ENCODE measurements at places on chromosomes 2 and 18.

- DNase-seq = no peak
Measured at GRCh38 chr2:166411473-166412230, 35.9 kb upstream of the SCN9A start.

GRCh38 chr2:190355968-190356644 lies 12.7 kb downstream of the INPP1 start:
- no peak for DNase-seq

DNA sequence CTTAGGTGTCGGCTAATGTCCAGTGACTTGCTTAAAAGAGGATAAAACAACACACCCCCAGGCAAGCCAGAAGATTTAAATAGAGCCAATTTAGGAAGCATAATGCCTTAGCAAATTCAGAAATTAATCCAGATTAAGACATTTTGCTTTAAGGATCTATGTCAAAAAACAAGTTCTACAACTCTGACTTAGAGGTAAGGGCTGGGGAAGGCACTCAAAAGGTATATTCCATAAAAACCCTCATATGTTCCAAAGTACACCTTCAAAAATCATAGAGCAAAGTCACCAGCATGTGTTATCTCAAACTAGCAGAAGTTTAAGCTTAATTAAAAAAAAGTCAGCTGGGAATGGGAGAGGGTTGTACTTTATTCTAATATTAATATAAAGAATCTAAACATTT lies 206.4 kb downstream of the NOL4 start:
- no peak for DNase-seq

DNA sequence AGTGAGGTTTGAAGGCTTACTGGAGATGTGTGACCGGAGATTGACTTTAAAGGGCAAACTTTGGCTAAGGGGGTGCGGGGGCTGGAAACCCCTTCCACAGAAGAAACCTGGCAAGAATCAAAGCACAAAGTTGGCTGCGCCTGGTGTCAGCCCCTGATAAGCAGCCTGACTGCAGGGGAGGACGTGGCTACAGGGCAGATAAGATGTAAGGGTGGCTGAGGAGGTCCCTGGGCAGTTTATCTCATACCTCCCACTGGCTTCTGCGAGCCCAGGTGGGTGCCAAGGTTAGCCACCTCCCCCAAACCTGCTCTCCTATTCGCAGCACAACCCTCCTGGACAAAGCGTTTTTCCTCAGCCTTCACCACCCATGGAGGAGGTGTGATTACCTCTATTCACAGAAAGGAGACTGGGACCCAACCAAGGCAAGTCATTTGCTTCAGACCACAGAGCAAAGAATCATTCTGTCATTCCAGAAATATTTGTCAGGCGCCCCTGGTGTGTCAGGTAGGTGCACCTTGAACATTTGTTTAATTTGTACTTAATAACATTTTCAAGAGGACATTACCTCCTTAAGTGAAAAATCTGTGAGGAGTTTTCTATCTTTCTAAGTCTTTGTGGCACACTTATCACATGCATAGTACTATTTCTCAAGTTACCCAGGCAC lies 73.1 kb upstream of the IL1R1 start:
- DNase-seq = no peak

GRCh38 chr18:57278933-57279332 lies 73.4 kb upstream of the ST8SIA3 start:
- DNase-seq = no peak

DNA sequence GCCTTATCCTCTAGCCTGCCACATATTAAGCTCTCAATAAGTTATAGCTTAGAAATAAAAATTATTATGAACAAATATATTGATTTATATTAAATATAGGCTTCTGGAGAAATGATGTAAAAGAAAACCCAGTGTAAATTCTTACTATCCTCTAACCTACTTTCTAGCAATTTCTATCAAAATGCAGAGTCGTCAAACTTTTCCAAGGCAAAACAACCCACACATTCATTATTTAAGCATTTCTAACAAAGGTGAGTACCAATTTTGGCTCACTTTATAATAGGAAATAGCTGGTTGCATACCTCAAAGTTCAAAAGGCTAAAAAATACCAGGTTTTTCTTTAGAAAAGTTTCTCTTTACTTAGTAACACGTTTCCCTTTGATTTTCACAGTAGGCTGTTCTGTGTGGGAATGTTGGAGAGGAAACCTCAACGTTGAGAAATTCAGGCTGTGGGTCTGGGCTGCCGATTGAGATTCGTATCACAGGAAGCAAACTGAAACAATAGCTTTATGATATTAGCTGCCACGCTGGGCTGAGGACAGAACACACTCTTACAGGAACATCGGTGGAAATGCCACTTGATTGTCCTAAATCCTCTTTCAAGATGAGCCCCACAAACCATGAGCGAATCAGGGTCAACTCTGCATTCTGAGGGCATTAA lies 53.0 kb downstream of the EPAS1 start:
- DNase-seq = no peak

- no peak for DNase-seq
Measured at GRCh38 chr2:20231598-20232026, 6.7 kb upstream of the SDC1 start.

DNA sequence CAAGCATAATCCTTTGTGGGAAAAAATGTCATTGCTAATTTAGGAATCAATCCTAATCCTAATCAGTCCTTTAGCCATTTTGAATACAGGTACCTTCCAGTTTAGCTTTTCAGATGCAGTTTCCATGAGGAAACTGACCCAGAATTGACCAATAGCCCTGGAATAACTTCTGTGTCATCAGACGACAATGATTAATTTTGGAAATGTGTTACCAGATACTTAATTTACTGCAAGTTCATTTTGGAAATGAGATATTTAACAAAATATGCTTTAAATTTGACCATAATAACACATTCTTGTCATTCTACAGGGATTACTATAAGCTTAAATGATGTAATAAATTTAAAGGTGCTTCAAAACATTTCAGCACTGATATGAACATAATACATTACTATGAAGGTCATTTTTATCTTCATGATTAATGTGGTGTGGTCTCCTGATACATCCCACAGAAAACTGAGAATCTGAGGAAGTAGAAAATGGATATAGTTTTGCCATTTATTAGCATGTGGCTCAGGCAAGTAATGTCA lies 129.8 kb upstream of the SH3BP4 start:
- DNase-seq = no peak

GRCh38 chr2:160752475-160753330 lies 259.1 kb upstream of the RBMS1 start:
- DNase-seq = no peak

GRCh38 chr2:63425606-63426005 lies 162.7 kb downstream of the WDPCP start:
- DNase-seq = no peak

GRCh38 chr2:45192481-45192880 lies 183.2 kb upstream of the SIX2 start:
- no peak for DNase-seq

- no peak for DNase-seq
Measured at GRCh38 chr2:23380562-23381065, 4.4 kb upstream of the KLHL29 start.

- no peak for DNase-seq
Measured at GRCh38 chr2:108323619-108324018, 34.9 kb downstream of the SULT1C2 start.

DNA sequence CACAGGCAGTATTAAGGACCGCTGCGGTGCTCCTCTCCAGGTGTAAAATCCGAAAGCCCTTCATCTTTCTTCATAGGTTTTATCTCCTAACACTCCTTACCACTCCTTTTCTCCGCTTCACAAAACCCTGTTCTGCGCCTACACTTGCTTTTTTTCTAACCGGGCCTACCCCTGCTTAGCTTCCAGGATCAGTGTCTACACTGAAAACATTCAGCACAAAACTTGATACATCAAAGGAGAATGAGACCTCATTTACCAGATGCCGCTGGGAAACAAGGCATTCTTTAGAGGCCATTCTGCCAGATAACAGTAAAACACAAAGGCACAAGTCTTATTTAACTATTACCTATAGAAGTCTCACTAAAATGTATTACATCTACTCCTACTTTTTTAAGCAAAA lies 13.1 kb downstream of the CHST10 start:
- DNase-seq = no peak

DNA sequence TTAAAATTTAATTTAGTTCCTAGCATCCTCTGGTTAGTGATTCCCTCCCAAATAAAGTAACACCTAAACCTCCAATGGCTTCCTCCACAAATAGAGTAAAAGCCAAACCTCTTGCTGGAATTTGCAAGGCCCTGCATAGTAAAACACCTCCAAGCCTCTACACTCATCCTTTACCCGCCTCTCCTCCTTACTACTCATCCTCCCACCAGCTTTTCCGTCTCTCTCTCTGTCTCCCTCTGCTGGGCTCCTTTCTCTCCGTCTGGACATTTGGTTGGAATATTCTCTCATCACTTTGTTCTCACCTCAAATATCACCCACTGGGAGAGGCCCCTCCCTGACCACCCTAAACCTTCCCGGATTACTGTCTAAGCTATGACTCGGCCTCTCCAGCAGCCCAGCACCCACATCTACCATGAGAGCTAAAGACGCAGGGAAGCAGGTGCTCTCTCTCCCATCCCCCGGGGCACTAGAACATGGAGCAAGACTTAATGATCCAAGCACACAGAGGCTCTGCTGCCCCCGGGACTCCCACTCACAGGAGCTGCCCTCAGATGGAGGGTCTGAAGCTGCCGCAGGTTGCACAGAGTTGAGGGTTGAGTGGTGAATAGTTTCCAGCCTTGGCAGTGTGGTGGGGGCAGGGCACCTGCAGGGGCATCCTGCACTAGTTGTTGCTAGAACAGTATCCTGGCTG lies 167.2 kb downstream of the FBXO15 start:
- no peak for DNase-seq

- no peak for DNase-seq
Measured at GRCh38 chr2:183476490-183476889, 352.2 kb downstream of the NUP35 start.

GRCh38 chr2:28392297-28393113 lies at the start of gene FOSL2:
Gene FOSL2, plus strand, starts transcription at chr2:28392858. Its CDS starts 863 bp downstream, at chr2:28393721.
- peak; percentile 93 for DNase-seq

GRCh38 chr18:46821856-46822711 lies 65.2 kb upstream of the ST8SIA5 start:
- DNase-seq = no peak

DNA sequence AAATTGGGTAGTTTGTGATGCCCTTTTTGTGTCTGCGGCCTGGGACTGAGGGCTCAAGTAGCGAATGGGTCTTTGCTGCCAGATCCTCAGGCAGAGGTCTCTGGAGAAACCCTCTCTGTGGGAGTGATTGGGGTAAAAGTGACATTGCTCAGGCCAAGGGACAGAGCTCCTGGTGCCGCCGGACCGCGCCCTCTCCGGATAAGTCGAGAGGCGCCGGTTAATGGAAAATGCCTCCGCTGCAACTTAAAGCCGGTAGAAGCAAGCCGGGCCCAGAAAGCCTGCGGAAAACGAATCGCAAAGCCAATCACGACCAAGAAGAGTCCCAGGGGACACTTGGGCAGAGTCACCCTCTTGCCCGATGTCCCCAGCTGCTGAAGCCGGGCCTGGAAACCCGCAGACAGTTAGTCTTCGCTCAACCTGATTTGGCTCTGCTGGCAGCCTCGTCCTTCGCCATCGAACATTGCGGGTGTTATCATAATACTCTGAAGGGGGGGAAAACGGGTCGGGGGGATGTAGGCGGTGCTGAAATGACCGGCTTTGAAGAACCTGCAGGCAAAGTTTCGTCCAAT lies 352 bp upstream of the HOXD12 start:
- DNase-seq = no peak

DNA sequence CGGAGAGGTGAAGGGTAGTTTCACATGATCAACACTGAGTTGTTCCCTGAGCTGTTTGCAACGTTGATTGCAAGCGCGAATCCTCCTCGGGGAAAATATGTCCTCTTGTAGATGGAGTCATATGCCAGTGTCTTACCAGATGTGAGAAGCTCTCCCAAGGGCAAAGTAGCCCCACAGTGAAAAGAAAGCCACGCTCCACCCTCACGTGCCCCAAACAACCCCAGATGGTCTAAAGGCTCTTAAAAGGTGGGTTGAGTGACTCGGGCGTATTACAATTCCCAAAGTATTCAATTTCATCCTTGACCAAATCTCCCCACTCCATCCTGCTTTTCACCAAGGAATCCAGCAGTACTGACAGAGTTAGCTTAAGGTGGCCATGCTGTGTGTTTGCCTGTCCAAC lies 332.1 kb upstream of the SOX11 start:
- DNase-seq = no peak

DNA sequence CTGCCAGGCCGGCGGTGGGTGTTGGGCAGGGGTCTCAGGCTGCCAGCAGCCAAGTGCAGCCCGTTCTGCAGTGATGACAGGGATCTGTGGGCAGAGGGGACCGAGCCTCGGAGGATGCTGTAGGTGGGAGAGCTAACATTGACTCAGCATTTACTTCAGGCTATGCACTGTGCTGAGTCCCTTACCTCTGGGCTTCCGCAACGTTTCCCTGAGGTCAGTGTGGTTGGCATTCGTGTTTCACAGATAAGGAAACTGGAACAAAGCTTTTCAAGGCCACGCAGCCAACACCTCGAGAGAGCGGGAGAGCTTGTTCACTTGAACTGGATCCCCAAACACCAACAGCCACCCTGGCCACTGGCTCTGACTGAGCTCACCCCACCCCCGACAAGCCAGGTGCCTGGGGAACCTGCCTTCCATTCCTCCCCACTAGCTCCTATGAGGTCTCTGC lies 839 bp upstream of the GPR148 start:
- DNase-seq = no peak
